GOT3 (cell line): ENCODE measurements at places on chromosomes 3 and 15.

GRCh38 chr3:185983495-185984141 lies 45.8 kb upstream of the TRA2B start:
- DNase-seq: peak; percentile 35

GRCh38 chr15:98650417-98651035 lies 2.2 kb downstream of the IGF1R start:
- DNase-seq: no peak

GRCh38 chr15:89171136-89172072 lies 50.0 kb downstream of the RLBP1 start:
- no peak for DNase-seq

DNA sequence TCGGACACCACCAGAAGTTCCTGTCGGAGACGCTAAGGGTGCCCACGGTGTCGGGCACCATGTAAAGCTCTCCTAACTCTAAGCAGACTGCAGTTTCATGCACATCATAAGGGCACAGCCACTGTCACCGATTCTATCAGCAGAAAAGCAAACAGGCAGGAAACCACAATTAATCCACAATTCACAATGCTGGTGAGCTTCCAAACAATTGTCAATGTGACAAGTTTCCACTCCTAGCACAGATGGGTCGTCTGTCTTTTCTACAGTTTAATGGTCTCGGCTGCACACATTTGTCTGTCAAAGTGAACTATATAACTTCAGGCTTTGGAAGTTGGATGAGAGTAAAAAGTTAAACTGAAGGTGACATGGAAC lies 8.8 kb upstream of the OCA2 start:
- DNase-seq: no peak

- peak; percentile 22 for DNase-seq
These were observed 10.9 kb downstream of the RMDN3 start for GRCh38 chr15:40743921-40744814.

DNA sequence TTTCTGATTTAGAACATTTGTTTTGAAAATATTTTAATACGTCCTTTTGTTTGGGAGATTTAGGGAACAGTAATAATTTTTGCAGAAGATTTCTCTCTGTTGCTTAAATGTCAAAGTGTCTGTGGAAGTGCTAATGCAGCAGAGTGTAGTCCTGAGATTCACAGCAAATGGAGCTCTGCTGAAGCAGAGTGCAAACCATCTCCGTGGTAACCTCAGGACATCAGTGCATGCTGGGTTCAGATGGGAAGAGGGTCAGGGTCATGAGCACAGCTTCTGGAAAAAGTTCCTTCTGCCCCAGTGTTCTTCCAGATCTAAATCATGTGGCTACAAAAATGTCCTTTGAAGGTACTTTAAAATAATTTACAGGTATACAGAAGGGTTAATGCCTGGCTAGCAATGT lies 39.9 kb upstream of the SLC9A9 start:
- no peak for DNase-seq

DNA sequence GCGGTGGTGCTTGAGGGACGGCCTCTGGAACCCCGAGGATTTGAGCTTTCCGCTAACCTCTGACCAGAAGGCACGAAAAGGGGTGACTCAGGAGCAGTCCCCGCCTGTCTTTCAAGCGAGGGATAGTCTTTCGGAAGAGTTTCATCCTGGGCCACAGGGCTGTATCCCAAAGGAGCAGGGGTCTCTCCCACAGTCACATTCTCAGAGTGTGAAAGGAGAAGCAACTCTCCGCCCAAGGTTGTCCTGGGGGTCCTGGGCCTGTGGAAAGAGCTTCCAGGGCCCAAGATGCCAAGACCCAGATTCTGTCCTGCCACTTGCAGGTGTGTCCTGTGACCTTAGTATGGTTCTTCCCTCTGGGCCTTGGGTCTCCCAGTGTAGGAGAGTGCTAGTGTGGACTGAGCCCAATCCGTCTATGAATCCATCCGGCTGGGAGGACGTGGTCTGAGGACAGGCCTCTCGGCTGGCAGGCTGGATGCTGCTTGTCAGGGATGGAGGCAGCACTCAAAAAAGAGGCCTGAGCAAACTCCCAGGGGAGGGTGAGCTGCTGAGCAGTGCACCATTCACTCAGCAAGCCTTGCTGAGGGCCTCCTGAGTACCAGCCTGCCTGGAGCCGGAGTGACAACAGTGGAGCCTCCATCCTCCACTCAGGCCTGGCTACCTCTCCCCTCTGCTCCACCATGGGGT lies 1.6 kb upstream of the DUSP7 start:
- DNase-seq: no peak

GRCh38 chr15:84765675-84766074 lies 17.3 kb downstream of the ZNF592 start:
- DNase-seq: no peak

DNA sequence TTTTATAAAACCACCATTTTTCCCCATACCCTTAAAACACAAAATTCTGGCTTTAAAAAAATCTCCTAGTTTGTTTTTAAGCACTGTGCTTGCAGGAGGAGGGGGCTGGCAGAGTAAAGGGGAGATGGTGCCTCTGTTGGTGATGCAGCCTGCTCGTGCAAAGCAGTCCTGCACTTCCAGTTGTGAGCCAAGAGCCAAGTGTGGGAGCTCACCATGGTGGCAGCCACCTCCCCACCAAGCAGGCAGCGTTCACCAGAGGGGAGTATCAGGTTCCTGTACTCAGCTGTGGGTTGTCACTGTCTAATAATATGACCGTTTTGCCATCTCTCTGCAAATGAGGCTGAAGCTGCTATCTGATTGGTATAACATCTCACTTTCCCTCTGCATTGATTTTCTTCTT lies 164.8 kb downstream of the SYNPR start:
- no peak for DNase-seq

- DNase-seq: no peak
These were observed 64.3 kb upstream of the STT3B start for GRCh38 chr3:31468433-31468832.

DNA sequence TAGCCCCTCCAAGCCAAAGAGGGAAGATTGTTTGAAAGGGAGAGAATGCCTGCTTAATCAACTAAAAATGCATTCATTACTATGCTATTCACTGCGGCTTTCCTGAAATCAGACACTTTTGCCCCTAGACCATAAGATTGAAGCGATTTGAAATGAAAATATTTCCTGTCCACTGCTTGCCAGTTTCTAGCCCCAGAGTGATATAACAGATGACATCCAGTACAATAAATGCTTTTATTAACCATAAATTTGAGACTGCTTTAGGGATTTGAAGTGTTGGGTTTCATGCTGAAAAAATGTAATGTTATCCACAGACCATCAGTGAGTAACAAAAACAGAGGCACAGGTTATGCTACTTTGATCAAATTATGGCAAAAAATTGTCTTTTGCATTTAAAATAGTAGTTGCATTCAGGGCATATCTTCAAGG lies 14.1 kb downstream of the IL17RD start:
- DNase-seq: no peak

DNA sequence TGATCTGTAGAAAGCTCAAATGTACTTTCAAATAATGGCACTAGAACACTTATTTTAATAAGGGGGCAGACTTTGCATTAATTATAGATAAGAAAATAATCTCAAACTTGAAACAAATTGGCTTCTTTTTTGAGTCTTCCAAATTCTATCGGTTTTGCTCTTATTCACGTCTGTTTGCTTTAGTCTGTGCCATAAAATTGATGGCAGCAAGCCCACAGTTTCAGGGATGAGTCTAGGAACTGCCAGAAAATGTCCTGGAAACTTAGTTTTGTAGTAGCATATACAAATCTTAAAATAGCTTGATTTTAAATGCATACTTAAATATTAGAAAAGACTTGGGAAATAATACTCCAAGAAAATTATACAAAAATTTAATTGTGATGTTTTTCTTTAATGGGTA lies 39.7 kb downstream of the BCHE start:
- DNase-seq: no peak

GRCh38 chr3:71438904-71439303 lies 144.6 kb downstream of the FOXP1 start:
- no peak for DNase-seq

DNA sequence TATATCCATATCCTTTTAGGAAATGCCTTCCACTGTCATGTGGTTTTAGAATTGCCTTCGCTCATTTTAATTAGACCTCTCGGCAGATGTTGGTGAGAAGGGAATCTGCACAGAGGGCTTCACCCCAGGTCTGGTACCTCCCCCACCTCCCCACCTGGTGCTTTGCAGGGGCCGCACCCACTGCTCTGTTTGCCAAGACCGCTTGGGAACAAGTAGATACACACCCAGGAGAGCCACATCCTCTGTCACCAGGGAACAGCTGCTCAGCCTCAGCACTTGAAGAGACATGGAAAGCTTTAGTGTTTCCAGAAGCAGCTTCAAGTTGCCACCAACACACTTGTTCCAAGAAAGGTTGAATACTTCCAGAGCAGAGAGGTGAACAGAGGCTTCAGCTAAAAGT lies 21.8 kb downstream of the LRRC31 start:
- DNase-seq: no peak

DNA sequence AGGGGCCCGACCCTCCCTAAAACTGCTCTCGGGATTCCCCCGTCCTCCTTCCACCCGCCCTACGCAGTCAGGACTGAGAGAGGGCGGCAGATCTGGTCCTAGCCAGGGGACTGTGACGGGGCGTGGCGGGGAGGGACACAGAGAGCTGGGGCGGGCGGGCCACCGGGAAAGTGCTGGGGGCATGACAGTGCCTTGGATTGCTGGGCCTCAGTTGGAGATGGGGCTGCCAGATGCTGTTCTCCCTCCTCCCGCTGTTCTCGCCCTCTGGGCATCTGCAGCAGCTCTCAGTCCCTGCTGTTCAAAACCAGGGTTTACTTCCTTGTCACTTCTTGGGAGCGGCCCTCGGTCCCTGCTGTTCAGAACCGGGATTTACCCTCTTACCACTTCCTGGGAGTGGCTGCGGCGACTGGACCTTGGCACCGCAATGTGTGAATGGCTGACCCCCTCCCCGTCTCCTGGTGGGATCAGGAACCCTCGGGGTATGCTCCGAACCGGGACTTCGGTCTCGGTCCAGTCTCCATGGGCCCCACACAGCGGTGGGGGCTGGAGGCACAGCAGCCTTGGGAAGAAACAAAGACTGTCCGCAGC lies 1.8 kb upstream of the RPP25 start:
- DNase-seq: no peak

DNA sequence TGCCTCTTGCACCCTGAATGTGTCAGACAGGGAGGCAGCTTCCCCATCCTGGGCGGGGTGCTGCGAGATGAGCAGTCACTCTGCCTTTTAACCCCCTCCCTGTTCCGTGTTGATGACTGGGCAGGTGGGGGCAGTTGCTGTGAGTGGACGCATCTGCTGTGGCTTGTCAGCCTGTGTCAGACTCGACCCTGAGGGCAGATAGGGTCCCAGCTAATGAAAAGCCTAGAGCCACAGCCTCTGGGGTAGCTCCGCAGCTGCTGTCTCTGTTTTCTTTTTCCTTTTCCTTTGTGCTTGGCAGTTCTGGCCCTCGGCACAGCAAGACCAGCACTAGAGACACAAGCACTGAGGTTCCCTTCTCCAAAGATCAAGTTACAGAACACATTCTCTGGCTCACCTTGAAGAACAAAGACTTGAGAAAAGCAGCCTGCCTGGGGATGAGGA lies 43.0 kb upstream of the GLCE start:
- no peak for DNase-seq

DNA sequence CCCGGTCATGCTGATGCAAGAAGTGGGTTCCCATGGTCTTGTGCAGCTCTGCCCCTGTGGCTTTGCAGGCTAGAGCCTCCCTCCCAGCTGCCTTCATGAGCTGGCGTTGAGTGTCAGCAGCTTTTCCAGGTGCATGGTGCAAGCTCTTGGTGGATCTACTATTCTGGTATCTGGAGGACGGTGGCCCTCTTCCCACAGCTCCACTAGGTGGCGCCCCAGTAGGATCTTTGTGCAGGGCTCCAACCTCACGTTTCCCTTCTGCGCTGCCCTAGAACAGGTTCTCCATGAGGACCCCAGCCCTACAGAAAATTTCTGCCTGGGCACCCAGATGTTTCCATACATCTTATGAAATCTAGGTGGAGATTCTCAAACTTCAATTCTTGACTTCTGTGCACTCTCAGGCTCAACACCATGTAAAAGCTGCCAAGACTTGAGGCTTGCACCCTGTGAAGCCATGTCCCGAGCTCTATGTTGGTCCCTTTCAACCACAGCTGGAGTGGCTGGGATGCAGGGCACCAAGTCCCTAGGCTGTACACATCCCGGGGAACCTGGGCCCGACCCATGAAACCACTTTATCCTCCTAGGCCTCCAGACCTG lies 238.4 kb upstream of the MDFIC2 start:
- no peak for DNase-seq

GRCh38 chr15:67821784-67822440 lies 3.4 kb upstream of the SKOR1 start:
- no peak for DNase-seq

DNA sequence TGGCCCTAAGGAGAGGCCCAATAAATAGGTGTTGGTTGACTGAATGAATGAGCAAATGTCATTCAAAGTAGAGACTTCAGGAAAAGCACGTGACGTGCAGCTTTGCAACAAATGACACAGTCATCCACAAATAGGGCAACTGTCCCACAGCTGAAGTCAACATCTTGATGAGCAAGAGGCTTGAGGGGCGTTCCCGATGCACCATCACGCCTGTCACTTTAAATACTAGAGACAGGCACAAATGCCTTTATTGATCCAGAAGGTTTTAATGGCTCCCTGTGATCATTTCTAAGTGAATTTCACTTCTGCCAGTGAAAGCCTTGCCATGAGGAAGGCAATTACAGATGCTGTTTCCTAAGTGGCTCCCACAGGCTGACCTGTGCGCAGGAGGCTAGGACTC lies 43.6 kb downstream of the ABTB1 start:
- no peak for DNase-seq

DNA sequence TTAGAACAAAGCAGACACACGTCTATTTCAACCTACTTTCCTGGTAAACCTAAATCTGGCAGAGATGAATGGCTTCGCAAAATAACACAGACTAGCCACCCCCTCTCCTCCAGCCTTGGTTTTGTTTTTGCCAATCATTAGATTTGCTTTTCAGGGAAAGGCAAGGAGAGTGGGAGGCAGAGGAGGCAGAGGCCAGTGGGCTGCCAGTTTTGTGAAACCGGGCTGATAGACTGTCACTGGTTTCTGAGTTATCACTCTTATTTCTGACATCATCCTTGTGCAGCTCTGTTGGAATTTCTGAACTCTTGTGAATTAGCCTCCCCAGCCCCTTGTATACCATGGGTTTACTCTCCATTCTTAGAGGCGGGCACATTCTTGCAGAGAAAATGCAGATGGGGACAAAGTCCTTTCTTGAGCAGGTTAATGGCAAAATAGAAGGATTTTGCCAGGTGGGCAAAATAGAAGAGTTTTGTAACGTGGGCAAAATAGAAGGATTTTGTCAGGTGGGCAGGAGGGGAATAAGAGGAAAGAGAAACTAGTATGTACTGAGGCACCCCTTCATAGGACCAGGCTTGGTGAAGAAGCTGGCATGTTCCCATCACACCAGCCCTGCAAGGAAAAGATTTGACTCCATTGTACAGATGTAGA lies 3.2 kb upstream of the FEM1B start:
- no peak for DNase-seq

DNA sequence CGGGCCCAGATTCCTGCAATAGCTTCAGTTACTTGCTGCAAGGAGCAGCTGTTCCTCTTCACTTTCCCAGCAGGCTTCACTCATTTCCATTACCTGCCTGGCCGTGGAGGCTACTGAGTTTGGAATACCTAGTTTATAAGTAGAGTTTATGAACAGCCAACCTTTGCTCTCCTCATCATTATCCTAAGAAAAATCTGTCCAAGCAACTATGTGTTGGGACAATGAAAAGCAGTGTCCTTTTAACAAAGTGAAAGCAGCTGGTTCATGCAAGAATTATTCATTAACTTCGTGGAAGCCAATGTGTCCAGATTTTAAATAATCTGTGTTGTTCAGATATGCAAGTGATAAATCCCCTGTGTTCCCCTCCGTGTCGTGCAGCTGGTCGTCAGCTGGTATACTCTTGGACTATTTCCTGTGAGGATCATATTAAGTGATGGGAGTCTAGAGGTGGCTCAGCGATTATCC lies 39.3 kb upstream of the SSR3 start:
- DNase-seq: no peak

GRCh38 chr3:134617608-134618477 lies 33.0 kb downstream of the KY start:
- DNase-seq: no peak
